ENCODE measurements at places on chromosomes 3 and 15.

DNA sequence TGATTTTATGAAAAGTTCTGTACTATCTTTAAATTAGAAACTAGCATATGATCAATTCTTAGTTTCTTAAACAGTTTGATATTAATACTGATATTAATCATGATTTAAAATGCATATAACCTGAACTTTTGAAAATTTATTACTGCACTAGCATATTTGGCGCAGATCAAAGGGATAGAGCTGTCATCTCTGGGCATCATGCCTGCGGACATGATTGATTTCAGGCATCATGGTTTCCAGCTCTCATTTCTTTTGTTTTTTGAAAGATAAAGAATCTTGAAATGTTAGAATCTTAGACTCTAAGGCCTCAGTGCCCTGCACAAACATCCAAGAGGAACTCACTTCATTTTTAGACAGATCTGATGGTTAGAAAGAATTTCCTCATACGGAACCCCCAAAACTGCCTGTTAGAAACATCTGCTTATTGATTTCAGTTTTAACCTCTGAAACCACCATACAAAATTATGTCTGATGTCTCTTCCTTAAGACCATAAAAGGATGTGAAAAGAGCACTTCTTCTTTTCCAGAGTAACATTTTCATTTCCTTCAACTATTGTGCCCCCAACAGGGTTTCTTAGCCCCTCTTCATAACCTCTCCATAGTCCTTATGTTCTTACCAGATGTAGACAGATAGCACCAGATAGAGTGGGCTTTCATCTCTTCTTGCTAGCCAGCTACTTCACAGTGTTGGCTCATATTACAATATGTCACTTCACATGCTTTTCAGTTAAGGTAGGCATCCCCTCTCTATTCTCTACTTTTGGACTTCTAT lies 110.8 kb downstream of the BBX start:
- no peak for DNase-seq

DNA sequence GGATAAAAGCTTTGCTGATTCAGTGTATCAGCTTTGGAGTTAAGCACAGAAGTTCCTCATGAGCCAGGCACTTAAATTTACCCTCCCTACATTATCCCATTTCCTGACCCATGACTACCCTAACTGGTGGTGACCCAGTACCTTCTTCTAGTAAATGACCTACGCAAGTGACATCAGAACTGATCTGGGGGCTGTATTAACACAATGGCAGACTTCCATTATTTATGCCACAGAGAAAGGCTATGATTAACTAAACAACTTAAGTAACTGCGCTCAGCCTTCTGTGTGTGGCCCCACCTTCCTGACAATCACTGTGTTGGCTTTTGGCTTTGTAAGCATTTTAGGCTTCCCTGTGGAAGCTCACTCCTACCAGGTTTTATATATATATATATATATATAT lies 1.9 kb downstream of the MB21D2 start:
- DNase-seq, result peak; percentile 14

DNA sequence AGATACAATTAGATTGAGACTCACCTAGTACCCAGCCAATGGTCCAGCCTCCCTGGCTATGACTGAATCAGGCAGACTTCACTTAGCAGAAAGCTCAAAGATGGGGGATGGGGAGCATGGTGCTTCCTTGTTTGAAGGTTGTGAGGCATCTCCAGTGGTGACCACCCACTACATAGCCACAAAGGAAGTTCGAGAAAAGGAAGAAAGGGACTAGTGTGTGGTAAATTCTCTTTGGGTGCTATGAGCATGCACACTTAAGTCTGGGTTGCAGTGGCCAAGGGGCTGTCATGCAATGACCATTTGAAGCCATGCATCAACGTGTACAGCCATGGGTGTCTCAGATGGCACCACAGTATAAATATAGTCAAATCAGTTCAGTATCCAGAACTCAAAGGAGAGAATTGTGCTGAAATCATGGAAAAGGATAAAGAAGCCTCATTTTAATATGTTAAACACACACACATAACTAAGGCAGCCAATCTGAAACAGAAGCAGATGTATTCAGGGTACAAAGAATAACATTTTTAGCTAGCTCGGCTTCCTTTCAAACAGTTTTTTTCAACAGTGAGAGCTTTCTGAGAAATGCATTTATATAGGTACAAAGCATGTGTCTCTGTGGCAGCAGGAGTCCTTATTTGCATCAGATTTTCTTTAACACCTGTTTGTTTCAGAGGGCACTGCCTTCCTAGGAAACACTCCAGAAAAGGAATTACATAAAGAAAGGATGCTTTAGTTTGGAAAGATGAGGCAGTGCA lies 275.5 kb downstream of the GAP43 start:
- DNase-seq, result no peak

- DNase-seq, result peak; percentile 15
These were observed 328.4 kb upstream of the DPH6 start for GRCh38 chr15:35874260-35874905.

DNA sequence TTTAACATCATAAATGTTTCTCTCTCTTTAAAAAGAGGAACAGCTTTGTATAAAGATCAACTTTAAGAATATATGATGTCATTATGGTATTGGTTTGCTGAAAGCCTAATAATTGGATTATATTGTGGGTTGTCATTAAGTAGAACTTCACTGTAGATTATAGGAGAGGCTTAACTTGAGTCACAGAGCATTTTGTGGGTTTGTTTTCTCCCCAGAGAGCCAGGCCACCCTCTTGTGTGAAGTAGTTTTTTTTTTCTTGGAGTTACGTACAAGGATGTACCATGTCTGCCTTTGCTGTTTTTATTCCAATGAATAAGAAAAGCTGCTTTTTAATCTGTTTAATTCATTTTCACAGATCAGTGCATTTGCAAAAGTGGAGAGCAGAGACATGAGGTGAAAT lies 354.8 kb upstream of the TBL1XR1 start:
- DNase-seq, result no peak

DNA sequence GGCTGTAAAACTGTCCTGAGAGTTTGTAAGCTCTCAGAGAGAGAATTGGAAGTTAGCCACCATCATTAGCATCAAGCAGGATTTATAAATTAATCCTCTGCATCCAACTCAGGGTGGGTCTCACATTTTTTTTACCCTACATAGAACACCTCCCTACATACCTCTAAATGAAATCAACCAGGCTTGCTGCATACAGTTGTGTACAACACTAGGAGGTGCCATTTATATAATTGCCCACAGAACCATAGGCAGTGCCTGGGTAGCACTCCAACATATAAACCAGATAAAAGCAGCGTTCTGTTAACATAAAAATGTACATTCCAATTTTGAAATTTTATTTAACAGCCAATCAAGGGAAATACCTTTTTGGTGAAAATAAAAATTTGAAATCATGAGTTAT lies 48.2 kb upstream of the SELENOK start:
- no peak for DNase-seq

DNA sequence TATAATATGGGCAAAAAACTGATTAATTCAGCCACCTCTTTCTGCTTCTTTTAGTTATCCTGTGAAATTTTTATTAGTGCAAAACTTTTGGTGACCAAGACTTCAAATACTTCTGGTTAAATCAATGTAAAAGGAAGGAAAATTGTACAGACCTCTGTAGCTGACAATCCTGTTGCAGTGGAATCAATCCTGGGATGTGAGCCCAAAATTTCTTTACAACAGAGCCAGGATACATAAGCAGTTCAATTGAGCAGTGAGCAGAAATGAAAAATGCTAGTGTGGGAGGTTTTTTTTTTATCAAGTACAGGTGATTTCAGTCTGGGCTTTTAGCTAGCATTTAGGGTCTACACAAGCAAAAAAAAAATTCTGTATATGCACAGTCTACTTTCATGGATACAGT lies 398.0 kb downstream of the OTOL1 start:
- no peak for DNase-seq

- DNase-seq, result no peak
These were observed 15.4 kb downstream of the RASGRP1 start for GRCh38 chr15:38549222-38549621.

DNA sequence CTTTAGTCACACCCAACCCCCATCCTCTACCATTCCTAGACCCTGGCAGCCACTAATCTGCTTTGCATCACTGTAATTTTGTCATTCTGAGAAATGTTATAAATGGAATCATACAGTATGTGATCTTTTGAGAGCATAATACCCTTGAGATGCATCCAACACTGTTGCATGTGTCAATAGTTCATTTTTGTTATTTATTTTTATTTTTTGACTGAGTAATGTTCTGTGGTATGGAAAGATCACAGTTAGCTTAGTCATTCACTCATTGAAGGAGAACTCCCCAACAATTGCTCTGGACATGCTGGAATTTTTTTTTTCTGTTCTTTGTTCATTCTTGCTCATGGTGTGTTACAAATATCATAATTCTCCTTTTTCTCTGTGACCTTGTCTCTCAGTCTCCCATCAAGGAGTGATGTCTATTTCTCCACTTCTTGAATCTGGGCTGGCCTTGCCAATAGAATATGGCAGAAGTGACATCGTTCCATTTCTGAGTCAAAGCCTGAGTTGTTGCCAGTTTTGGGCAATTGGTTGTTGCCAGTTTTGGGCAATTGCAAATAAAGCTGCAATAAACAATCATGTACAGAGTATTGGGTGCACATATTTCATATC lies 6.8 kb upstream of the ADPGK start:
- no peak for DNase-seq
